ENCODE measurements at places on chromosomes 16 and 17. TPM values are rescaled to one million over a fixed set of nuclear protein-coding genes. Genes with fewer than 3 reads are reported as not detected.

- no peak for DNase-seq
These were observed at the start of gene ASPA for GRCh38 chr17:3475812-3476610. ASPA (plus strand) TSS chr17:3475997; CDS start chr17:3476160, 163 bp downstream.

GRCh38 chr16:59514651-59515050, 780.5 kb upstream of the GOT2 start:
- no peak for DNase-seq

DNA sequence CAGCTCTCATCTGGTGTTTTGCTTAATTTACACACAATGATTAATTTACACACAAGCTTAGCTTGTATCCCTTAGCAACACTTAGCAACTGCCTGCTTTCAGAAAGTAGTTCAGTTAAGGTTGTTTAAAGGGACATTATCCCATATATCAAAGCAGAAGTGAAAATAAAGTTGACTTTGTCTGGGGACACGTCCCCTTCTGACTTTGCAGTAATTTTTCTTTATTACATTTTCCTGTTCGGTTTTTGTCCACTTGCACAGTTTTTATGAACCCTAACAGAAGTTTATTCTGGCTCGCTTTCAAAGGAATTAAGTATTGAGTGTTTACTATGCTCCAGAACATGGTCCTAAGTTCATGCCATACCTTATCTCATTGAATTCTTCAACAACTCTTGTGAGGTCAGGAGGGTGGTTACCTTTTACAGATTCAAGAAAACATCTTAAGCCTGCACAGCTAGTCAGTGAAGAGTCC, 41.5 kb downstream of the ARHGAP44 start:
- no peak for DNase-seq

DNA sequence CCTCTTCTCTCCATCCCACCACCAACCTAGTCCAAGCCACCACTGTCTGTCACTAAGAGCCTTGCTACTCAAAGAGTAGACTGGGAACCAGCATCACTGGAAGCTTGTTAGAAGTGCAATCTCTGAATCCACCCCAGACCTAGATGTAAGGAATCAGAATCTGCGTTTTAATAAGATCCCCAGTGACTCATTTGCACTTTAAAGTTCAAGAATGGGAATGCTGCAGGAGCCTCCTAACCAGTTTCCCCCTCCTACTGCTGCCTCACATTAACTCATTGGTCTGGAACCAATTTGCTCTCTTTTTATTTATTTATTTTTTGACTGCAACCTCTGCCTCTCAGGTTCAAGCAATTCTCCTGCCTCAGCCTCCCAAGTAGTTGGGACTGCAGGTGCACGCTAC, 19.8 kb upstream of the LYRM9 start:
- DNase-seq: no peak

GRCh38 chr16:89723279-89724250, 2.2 kb downstream of the ZNF276 start:
- no peak for DNase-seq

- DNase-seq: peak; percentile 45
These were observed 957.6 kb upstream of the SOX9 start for GRCh38 chr17:71163121-71163812.

DNA sequence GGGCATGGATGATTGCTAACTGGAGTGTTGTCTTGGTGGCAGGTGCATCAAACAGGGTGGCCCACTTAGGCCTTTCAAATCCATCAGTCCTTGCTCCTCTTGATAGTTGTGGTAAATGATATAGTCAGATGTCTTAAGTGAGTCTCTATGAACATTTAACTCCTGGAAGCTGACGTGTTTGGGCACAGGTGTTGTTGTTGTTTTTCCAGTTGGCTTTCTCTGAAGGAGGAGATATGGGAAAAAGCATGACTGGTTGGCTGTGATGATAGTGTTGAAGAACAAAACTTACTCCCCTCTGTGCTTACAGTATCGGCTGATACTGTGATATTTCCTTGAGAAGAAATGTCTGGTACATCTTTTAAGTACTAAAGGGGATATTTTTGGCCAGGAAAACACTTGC, 18.0 kb downstream of the TNRC6A start:
- no peak for DNase-seq

- peak; percentile 89 for DNase-seq
These were observed 21.4 kb downstream of the MYBBP1A start for GRCh38 chr17:4533523-4534504.

DNA sequence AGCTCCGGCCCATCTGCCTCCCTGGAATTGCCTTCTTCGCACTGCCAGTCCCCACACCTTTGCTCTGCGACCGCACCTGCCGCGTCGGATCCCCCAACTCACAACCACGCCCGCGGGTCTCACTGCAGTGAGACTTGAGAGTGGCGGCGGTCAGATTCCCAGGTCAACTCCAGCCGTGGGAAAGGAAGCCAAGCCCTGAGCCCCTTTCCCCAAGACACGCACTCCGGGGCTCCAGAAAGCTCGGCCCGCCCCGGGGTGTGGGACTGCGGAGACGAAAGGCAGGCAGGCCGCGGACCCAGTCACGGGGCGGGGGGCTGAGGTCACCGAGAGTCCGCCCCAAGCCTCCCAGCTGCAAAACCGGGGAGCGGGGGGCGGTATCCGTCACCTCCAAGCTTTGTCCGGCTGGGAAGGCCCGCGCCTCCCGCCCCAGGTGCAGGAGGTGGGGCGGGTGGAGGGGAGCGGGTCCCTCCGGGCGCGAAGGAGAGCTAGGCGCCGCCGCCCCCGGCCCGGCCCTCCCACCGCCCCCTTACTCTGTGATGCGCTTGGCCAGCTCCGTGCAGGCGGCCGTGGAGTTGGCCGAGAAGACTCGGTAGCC, 615 bp downstream of the PRPSAP1 start:
- peak; percentile 19 for DNase-seq

DNA sequence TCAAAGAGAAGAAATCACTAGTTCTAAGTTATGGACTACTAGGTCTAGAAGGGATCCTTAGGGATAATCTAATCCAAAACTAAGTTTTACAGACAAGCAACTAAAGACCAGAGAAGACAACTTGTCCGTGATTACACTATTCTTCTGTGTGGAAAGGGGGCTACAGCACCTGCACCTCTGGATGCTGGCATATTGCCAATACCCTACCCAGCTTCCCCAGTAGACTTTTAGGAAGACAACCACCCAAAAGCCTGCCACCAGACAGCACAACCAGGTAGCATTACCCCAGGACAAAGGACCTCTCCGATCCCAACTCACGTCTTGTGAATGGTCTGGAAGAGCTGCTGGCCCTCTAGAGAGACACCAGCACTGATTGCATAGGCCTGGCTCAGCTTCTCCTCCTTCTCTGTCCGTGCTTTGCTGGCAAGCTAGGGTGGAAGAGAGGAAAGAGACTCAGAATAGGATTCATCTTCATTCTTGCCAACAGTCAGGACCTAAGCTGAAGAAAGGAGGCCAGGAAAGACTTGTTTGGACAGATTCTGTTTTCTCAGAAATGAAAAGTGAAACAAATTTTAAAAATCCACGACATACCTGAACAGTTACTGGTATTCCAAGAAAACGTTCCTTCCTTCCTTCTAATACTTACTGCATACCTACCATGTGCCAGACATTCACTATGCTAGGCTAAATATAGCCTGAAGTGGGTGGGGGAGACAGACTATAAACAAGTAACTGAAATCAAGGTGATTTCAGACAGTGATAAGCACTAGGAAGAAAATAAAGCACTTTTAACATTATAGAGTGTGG, 25.3 kb upstream of the TMEM101 start:
- no peak for DNase-seq

- DNase-seq: no peak
These were observed 99.3 kb downstream of the NLK start for GRCh38 chr17:28141773-28142172.

Gene HIGD1B
- total RNA-seq: not detected

Gene KRT20
- total RNA-seq: 203 TPM
